ENCODE measurements at places on chromosomes 6 and 20.

DNA sequence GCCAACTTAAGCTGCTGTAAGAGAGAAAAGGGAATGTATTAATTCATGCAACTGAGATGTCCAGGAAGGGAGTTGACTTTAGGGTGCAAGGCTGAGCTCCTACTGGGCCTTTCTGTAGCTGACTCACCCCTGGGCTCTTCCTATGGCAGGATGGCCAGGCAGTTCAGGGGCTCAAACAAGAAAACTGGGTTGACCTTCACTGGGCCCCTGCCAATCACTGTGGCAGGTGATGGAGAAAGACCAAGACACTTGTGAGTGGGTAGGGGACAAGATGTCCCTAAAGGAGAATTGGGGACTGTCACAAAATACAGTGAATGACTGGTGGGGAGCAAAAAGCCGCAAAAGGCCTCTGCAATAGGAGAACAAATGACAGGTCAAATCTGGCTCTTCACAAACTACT lies 21.5 kb upstream of the RALGAPA2 start:
- DNase-seq: no peak

DNA sequence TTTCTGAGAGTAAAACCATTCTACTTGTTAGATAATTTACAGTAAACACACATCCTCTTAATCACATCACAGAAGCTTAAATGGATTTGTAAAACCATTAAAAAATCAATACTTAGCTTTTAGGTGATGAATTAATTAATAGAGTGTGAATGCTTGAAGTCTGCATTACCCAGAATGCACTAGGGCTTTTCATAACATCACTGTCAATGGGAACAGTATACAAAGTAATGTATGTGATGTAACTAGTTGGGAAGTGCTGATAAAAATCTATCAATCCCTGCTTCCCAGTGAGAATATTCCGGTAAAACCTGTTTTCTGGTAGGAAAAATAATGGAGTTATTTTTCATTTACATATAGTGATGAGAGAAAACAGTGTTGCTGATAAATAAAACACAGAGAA lies 23.1 kb upstream of the HDGFL1 start:
- DNase-seq: no peak

DNA sequence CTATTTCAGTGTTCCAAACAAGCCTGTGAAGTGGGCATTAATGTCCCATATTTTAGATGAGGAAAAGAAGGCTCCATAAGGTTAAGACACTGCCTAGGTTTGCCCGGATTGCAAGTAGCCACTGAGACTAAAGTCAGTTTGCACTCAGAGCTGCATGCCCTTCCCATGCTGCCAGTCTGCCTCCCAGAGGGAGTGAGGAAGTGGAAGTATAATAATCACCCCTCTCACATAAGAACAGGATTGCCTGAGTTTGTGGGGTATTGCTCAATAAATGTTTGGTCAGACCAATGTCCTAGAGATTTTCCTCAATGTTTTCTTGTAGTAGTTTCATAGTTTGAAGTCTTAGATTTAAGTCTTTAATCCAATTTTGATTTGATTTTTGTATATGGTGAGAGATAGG lies 43.9 kb upstream of the CLIC5 start:
- no peak for DNase-seq

DNA sequence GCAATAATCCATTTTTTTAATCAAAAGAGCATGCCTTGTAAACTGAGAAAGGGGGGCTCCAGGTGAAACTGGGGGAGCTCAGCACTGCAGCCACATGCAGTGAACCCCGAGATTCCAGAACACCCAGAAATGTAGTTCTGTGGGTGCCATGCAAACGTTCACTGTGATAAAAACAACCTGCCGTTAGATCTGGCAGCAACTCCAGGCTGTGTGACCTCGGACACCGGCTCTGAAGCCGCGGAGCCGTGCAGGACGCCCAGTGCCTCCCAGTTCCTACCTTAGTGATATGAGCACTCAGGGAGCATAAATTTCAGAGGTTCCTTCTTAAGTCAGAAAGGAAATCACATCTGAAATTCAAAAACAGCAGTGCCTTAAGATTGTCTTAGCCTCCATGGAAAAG lies 85.4 kb upstream of the THBS2 start:
- DNase-seq: no peak

GRCh38 chr6:35486005-35486925 lies 10.6 kb downstream of the TEAD3 start:
- peak; percentile 76 for DNase-seq

DNA sequence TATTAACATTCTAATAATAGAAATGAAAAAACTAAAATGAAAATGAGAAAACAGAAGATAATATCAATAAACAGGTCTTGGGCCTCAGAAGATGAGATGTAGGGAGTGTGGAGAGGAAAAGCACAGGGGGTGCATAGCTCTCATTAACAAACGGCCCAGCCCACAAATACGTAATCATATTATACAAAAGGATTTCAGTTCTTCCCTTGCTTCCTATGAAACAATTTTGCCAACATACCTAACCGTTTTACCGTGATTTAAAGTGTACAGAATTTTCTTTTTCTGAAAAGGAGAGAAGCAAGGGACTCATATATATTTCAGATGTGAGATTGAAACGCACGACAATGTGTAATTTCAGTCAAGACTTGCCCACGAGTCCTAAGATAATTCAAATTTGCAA lies 136.0 kb downstream of the HFE start:
- no peak for DNase-seq

DNA sequence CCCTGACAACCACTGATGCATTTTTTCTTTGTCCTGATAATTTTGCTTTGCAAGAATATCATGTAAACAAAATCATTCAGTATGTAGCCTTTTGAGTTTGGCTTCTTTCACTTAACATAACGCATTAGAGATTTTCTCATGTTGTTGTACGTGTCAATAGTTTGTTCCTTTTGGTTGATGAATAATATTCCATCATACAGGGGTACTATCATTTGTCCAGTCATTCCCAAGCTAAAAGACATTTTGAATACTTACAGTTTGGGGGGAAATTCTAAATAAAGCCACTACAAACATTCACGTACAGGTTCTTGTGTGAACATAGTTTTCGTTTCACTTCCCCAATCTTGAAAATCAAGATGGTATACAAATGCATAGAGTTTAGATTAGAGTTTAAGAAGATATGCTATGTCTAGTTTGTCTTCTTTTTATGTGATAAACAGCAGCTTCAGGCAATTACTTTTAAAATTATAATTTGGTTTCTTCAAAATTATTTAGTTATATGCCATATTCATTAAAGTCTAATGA lies 5.2 kb downstream of the HAO1 start:
- no peak for DNase-seq

- DNase-seq: no peak
These were observed 214.7 kb upstream of the PROKR2 start for GRCh38 chr20:5531318-5532081.

DNA sequence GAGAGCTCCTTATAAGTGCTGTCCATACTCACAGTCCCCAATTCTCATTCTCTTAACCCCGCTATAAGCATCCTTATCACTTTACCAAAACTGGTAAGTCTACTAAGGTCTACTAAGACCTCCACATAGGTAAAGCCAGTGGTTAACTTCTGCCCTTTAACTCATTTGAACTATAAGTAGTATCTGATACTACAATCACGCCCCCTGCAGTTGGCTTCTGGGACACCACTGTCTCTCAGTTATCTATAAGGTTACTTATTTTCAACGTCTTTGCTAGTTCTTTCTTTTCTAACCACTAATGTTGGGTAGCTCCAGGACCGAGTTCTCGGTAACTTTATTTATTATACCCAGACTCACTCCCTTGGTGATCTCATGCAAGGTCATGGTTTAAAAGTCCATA lies 142.6 kb downstream of the ARHGAP18 start:
- DNase-seq: no peak

DNA sequence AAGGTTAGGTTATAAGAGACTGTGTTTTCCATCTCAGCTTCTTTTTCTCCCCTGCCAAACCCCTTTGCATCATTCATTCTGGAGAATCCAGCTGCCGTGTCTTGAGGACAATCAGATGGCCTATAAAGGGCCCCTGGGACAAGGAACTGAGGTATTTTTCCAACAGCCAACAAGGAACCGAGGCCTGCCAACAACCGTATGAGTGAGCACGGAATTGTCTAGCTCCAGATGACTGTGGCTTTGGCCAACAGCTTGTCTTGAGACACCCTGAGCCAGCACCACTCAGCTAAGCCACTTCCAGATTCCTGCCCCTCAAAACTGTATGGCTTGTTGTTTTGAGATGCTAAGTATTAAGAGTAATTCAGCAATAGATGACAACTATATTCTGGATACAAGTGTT lies 433.7 kb upstream of the HSF2 start:
- DNase-seq: no peak

GRCh38 chr20:13169086-13169485 lies 52.0 kb upstream of the ISM1 start:
- no peak for DNase-seq

DNA sequence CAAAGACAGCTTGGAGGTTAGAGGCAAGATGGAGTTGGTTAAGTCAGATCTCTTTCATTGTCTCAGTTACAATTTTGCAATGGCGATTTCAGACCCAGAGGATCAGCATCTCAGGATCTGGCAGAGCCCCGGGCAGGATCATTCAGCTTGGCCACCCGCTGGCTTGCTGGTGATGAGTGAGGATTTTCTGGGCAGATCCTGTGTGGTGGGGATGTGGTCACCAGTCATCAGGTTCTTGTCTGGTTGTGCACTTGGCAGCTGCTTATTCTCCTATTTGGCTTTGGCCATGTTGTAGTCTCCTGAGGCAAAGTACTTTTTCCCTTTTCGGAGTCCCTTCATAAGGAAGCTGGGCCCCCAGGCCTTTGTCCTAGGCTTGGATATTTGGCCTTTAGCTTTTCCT lies 953.9 kb downstream of the KIF16B start:
- no peak for DNase-seq

DNA sequence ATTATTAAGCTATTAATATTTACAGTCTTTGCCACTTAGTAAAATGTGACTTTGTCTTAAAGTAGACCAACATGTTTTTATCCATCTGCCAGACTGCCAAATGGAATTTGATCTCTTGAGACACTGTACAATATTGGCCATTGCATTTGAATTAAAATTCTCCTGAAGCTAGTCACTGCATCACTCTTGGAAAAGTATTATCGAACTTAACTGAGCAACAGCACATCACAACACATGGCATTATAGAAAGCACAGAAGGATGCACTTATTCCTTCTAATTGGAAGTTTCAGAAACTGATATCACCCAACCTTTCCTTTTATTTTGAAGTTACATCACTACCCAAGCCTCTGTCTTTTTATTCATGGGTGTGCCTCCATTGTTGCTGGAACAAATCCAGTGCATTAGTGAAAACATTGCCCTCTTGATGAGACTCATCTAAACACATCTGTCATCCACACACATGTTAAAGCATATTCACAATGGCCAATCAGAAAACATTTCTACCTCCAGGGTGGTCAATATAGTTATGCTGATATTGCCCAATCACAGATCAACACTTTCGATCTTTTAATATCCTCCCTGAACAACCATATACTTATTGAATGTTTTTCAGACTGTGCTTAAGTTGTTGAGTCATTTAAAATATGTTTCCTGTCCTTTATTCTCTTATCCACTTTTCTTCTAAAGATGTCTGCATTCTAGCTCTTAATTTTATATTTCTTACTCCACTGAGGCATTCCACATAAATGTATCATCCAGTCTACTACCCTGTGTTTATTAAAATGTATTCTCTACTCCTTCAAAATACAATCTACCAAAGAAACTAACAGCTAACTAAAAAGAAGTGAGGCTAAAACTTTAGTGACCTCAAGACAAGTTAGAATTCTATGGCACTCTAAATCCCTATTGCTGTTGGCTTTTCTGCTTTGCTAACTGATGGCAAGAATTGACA lies 535.0 kb downstream of the RFPL4B start:
- no peak for DNase-seq
